Left cardiac atrium (tissue), 4 donors: ENCODE measurements at places on chromosomes 6 and 20. TPM values are rescaled to one million over a fixed set of nuclear protein-coding genes. Genes with fewer than 3 reads are reported as not detected.

Gene MCCD1
- total RNA-seq: not detected

Gene TULP1
- total RNA-seq: not detected

DNA sequence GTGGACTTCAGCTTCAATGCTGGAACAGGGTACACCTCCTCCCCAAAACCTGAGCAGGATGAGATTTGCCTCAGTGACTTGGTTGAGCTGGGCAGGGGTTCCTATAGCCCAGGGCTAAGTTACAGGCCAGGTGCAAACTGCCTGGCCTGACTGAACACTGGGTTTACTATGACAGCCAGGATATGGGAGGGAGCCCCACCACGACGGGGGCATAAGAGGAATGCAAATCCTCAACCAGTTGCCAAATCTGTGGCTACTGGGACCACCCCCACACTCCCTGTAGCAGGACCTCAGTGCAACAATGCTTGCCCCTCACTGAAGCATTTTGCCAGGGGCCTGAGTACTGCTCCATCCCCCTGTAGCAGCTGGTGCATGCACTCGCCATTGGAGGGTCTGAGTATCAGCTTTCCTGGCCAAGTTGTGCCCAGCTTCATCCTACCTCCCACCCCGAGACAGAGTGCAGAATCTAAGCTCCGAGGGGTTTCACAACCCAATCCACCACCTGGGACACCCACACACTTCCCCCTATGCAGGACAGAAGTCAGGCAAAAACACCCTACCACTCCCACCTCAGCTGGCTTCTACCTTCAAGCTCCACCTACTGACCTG lies 27.6 kb downstream of the TREML4 start:
- no peak for DNase-seq

- no peak for DNase-seq
Measured at GRCh38 chr20:63435552-63435951, 36.9 kb downstream of the KCNQ2 start.

- no peak for DNase-seq
Measured at GRCh38 chr20:32779500-32780211, 17.5 kb downstream of the DNMT3B start.

DNA sequence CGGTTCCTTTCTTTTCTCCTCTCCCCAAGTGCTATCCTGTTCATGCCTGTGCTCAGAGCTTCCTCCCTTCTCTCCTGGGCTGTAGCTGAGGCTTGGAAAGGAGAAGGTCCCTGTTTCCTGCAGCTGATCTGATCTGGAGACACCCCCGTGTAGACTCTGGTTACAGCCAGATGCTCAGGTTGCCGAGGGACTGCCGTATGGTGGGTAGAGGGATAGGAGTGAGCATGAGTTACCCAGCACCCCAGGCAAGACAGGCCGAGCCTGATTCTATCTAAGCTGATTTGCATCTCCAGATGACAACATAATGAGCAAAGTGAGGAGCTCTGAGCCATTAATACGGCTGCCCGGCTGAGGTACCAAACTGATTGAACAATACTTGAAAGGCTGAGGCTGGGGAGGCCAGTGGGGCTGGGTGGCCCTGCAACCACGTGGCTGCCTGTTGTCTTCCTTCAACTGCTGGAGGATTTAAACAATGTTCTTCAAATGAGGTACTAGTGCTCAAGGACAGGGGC lies 91.8 kb downstream of the ASXL1 start:
- no peak for DNase-seq
